ENCODE measurements at places on chromosomes 3 and 15.

DNA sequence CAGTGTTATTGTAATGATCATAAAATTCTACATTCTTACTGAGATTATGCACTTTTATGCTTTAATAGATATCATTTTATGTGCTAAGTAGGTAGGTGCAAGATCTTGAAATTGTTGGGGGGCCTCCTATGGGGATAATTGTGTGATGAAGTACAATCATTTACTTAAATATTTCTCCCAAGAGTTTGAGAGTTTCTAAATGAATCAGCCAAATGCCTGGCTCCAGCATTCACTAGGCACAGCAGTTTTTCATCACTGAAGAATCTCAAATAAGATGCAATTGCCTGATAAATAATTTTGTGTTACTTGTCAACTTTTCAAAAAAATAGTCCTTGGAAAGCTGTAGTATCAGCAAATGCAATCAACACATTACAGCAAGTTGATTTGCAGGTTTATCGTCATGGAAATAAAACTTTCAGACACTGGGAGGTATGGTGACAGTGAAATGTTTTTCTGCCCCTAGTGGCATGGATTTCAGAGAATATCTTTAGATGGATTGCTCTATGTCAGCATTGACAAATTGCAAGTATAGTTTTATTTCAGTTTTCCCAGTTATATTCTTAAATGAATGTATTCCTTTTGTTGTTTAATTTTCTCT is 167.1 kb downstream of the NEK11 start:
- DNase-seq = peak; percentile 12

GRCh38 chr3:60189304-60189703 is 1061.9 kb downstream of the FHIT start:
- DNase-seq = no peak

DNA sequence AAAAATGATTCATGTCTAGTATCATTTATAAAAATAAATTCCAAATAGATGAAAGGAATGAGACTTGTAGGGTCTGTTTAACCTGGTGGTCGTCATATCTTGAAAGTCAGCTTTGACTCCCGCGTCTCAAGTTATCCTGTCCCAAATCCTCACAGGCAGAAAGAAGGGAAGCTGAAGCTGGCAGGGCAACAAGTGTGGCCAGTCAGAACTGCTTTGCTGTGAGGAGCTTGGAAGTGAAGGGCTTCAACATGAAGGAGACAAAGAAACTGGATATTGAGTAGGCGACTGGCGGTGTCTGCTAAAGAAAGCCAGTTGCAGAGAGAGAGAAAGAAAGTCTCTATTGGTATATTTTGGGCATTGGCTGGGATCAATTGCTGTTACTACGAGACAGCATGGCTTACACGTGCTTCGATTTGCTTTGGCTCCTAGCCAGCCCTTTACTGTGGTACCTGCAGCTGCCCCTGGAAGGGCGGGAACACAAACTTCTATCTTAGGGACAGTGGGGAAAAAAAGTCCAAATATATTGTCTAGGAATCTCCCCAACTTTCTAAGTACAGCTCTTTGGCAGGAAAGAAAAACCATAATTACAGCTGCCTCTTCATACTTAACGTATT is 107.2 kb downstream of the CHST2 start:
- DNase-seq = no peak

GRCh38 chr3:193968380-193968974 is 167.5 kb upstream of the HES1 start:
- DNase-seq = no peak

DNA sequence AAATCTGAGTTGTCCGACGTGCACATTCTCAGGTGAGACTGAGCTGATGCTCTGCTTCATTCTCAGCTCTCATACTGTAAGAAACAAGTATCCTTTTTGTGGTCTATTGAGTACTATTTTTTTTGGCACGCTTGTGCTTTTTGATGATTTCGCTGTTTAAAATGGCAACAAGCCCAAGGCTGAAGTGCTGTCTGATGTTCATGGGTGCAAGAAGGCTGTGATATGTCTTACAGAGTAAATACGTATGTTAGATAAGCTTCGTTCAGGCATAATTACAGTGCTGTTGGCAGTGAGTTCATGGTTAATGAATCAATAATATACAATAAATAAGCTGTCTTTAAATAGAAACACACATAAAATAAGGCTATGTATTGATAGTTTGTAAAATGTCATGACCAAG is 27.2 kb downstream of the AQR start:
- DNase-seq = no peak

GRCh38 chr3:16789344-16790120 is 95.2 kb upstream of the PLCL2 start:
- DNase-seq = no peak

GRCh38 chr15:64582202-64582601 is 121.8 kb downstream of the ZNF609 start:
- DNase-seq = no peak

GRCh38 chr3:166209701-166210100 is 372.5 kb upstream of the BCHE start:
- no peak for DNase-seq

- DNase-seq = peak; percentile 83
These were observed 11.2 kb downstream of the CDCP1 start for GRCh38 chr3:45134758-45135521.

GRCh38 chr3:177665122-177665808 is 468.0 kb upstream of the TBL1XR1 start:
- peak; percentile 66 for DNase-seq

DNA sequence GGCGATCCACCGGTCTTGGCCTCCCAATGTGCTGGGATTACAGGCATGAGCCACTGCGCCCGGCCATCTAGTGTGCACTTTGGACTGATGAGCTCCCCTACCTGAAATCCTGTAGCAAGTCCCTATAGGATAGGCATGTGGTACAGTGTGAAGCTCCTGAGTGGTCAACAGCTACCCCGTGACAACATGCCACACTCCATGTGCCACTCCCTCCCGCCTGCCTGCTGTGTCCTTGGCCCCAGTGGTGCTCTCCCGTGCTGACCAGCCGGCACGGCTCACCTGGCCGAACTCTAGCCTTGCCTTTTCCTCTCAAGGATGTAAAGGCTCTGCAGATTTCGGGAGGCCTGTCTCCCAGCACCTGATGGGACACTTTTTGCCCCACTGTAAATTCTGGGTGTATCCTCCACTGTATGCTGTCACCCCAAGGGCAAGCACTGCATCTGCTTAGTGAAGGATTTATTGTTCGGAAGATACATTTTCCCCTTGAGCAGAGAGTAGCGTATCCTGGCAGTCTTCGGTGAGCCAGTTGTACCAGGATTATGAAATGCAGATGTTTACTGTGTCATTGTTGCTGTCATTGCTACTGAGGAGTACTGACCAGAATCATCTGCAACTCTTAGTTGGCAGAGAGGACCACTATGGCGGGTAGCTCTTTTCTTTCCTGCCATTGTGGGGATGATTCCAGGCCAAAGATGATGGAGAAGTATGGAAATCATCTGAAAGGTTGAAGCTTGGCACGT is 64.7 kb downstream of the IGF1R start:
- peak; percentile 28 for DNase-seq

- no peak for DNase-seq
These were observed 53.8 kb downstream of the TMEM45A start for GRCh38 chr3:100546020-100546744.

DNA sequence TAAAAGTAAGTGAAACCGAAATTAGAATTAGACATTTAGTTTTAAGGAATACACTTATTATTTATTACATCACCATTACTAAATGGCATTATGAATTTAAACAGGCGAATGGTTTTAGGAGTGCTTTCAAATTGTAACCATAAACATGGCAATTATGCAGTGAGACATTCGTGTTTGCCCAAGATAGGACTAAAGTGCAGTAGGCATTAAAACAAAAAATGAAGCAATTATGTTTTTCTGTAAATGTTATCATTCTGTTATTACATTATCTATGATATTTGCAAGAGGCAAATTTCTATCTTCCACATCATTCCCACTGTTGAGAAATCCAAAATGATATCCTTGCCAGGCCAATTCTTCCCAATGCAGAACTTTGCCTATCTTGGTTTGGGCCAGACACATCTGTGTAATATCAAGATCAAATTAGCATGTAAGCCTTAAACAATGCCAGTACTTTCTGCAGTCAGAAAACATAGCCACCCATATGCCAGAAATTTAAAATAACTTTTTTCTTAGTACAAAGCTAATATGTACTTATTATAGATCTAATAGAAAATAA is 156.9 kb downstream of the ATP8B4 start:
- DNase-seq = peak; percentile 64

GRCh38 chr3:87272718-87273341 is 3.6 kb downstream of the POU1F1 start:
- no peak for DNase-seq

- DNase-seq = peak; percentile 38
These were observed 72.9 kb downstream of the CLASP2 start for GRCh38 chr3:33645060-33645647.

DNA sequence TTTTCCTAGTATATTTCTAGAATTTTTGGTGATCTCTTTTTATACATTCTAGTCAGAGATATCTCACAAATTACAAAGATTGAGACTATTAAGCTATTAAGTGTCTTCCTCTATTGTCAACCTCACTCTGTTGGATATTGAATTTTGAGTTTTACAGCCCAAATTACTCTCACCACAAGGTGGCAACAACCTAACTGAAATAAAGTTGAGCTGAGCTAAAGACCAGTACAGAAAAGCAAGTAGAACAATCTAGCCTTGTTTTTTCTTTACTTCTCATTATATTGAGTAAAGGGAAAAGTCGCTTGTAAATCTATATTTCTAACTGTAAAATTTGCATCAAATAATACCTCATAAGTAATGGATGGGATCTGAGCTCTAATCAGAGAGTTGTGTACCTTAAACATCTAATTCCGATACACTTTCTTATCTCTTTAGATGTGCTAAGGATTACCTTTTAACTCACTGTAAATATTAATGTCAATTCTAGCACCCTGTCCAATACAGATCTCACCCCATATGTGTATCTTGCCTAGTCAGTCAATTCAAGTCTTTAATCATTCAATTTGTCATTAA is 13.6 kb upstream of the COMMD2 start:
- DNase-seq = peak; percentile 58

GRCh38 chr15:63374686-63375520 is 6.7 kb downstream of the CA12 start:
- peak; percentile 73 for DNase-seq

- no peak for DNase-seq
These were observed 393 bp upstream of the CPNE9 start for GRCh38 chr3:9703240-9703639.

DNA sequence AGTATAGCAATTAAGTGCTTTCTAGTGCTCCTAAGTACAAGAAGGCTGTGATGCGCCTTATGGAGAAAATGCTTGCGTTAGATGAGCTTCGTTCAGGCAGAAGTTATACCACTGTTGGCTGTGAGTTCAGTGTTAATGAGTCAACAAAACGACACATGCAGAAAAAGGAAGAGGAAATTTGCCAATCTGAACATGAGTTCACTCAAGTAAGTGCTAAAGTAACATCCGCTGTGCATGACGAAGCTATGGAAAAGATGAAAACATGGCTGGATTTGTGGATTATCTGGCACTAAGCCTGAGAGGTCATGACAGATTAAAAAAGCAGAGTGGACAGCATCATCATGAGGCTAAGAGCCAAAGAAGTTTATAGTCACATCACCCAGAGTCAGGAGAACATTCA is 36.9 kb downstream of the SH3BP5 start:
- peak; percentile 89 for DNase-seq
